ENCODE measurements at places on chromosomes 6 and 20.

GRCh38 chr20:4763261-4763660, 41.6 kb downstream of the PRND start:
- no peak for DNase-seq
- no peak overlapping the region for H3K27ac ChIP-seq
- H3K27me3 ChIP-seq: peaks cover 14% of the 10 kb centered on the region
- no peak overlapping the region for H3K4me3 ChIP-seq

DNA sequence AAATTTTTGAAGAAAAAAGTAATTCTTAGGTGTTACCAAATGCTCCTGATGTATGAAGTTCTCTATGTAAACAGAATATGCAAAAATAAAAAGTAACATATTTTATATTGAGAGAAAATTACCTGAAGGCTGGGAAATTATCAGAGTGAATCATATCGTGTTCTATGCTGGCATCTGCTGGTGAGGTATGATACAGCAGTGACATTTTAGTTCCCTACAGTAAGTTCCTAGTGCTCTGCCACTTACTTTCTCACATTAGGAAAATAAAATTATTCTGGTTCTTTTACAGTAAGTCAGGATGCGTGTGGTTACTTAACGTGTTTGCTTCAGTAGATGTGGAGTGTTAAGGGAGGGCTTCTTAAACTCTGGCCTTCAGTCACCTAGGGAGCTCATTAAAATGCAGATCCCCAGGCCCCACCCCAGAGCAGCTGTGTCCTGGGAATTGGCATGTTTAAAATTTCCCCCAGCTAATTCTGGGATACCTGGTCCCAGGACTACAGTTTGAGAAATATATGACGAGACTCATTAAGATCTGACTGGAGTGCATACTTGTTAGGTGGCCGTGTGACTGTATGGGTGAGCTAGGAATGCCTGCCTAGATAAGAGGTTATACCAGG, 3.2 kb downstream of the ACTR5 start:
- no peak overlapping the region for H3K27ac ChIP-seq
- H3K4me3 ChIP-seq: no peak overlapping the region
- H3K27me3 ChIP-seq: no peaks in the 10 kb centered on the region

- H3K36me3 ChIP-seq: peaks cover 8% of the 10 kb centered on the region
- H3K27ac ChIP-seq: no peak overlapping the region
- peaks cover 5% of the 10 kb centered on the region for H3K4me1 ChIP-seq
- H3K4me3 ChIP-seq: no peak overlapping the region
- H3K27me3 ChIP-seq: no peaks in the 10 kb centered on the region
Observed at GRCh38 chr6:109458774-109459531, 3.4 kb upstream of the MICAL1 start.

- no peak overlapping the region for H3K27ac ChIP-seq
- H3K36me3 ChIP-seq: no peaks in the 10 kb centered on the region
- H3K4me3 ChIP-seq: no peak overlapping the region
- DNase-seq: no peak
Observed at GRCh38 chr20:51227744-51228143, 204.8 kb upstream of the KCNG1 start.

- no peaks in the 10 kb centered on the region for H3K27me3 ChIP-seq
- no peak overlapping the region for H3K27ac ChIP-seq
- DNase-seq: no peak
- H3K4me3 ChIP-seq: no peak overlapping the region
- no peaks in the 10 kb centered on the region for H3K36me3 ChIP-seq
- no peaks in the 10 kb centered on the region for H3K4me1 ChIP-seq
Observed at GRCh38 chr20:64196847-64197306, 32.6 kb downstream of the MYT1 start.

DNA sequence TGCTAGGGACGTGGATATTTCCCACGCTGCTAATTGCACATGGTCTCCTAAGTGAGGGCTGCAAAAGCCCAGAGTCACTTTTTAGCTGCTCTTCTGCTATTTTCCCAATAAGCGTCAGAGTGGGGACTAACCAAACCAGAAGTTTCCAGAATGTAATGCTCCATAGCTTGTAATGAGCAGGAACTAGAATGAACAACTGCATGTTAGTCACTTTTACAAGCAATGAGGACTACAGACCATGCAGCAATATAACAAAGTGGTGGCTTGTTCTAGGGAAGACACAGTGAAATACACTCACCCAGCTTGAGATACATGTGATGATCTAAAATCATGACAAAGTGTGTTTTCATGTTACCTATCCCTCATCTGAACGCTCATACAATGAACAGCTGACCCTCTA, 314.1 kb upstream of the SGK1 start:
- DNase-seq: no peak
- H3K36me3 ChIP-seq: no peaks in the 10 kb centered on the region
- H3K4me1 ChIP-seq: peaks cover 3% of the 10 kb centered on the region

DNA sequence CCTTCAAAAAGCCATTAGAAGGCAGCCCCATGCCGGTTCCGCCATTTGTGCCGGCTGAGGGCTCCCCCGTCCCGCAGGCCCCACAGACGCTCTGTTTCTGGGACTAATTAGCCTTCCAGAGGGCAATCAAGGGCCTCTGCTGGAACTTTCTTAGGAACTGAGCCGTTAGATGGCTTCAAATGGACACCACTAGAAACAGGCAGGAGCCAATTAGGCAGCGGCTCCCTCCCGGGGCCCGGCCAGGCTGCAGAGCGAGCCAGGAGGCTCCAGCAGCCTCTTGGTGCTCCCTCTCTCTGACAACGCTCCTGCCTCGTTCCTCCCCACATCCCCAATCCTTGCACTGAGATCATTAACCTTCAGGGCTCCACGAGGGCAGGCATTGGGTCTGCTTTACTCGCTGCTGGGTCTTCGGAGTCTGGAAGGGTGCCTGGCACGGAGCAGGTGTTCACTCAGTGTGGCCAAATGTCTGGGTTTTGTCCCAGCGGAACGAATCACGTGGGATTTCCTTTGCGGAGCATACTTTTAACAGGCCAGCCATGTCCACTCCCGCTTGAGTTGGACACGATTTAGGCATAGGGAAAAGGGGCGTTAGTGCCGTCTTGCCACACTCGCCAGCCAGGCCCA, 98.3 kb downstream of the TMEM242 start:
- no peak overlapping the region for H3K4me3 ChIP-seq
- no peak for DNase-seq
- no peaks in the 10 kb centered on the region for H3K36me3 ChIP-seq
- H3K27me3 ChIP-seq: no peaks in the 10 kb centered on the region
- no peaks in the 10 kb centered on the region for H3K4me1 ChIP-seq
- no peak overlapping the region for H3K27ac ChIP-seq
